ENCODE measurements at places on chromosomes 7 and 10.

GRCh38 chr10:95314192-95314918 lies 23.6 kb upstream of the PDLIM1 start:
- no peak for DNase-seq

DNA sequence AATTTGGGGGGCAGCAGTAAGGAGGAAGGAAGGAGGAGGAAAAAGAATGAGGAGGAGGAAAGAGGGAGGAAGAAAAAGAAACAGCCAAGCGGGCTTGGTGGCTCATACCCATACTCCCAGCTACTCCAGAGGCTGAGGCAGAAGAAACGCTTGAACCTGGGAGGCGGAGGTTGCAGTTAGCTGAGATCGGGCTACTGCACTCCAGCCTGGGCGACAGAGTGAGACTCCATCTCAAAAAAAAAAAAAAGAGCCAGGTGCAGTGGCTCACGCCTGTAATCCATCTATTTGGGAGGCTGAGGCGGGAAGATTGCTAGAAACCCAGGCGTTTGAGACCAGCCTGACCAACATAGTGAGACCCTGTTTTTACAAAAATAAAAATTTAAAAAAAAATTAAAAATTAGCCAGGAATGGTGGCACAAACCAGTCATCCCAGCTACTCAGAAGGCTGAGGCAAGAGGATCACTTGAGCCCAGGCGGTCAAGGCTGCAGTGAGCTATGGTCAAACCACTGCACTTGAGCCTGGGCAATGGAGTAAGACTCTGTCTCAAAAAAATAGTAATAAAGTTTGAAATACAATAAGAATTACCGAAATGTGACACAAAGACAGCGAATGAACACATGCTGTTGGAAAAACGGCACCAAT lies 14.1 kb upstream of the CRCP start:
- no peak for DNase-seq

DNA sequence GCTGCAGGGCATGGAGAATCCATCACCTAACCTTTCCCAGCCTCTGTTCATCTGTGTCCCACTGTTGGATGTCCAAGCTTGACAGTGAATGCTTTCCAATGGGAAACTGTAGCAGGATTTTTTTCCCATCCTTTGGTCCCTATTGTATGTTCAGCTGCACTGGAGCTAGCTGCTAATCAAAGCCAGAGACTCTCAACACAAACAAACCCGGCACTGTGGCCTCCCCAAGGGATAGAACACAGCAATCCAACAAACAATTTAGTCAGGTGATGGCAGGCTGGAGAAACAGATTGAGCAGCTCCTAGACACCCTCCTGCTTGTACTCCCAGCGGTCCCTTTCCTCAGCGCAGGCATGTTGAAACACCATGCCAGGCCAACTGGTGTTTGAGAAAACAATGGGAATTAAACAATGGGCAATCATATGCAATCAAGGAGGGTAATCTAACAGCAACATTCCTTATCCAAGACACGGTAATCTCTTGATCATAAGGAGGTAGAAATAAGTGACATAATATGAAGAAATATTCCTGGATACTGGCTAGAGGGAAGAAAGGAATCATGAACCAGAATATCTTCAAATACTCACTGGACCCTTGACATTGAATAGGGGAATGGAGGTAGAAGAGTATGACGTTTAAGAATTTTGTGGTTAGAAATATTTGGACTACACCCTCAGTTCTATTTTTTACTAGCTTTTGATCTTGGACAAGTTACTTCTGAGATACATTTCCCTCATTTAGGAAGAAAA lies 15.0 kb downstream of the PTN start:
- no peak for DNase-seq

- no peak for DNase-seq
Observed at GRCh38 chr7:76380623-76380966, 21.8 kb upstream of the YWHAG start.

Measured in NCI-H1048 (cell line).